Osteoblast (primary cell): ENCODE measurements at places on chromosomes 13 and 19. TPM values are rescaled to one million over a fixed set of nuclear protein-coding genes. Genes with fewer than 3 reads are reported as not detected.

ONECUT3 gene
- total RNA-seq = not detected in 2 replicates

DNA sequence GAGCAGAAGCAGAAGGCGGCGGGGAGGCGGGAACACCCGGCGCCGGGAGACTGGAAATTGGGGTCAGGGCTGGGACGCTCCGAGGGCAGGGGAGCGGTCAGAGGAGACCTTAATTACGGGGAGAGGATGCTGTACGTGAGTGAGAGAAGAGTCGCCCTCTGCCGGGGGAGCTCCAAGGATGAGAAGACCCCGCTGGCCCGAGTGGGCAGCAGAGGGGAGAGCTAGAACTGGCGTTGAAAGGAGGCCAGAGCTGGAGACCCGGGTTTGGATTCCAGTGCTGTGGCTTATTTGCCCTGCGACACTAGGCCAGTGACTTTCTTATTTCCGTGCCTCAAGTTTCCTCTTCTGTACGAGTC is 536 bp downstream of the FAM32A start:
- DNase-seq = peak; percentile 85

DNA sequence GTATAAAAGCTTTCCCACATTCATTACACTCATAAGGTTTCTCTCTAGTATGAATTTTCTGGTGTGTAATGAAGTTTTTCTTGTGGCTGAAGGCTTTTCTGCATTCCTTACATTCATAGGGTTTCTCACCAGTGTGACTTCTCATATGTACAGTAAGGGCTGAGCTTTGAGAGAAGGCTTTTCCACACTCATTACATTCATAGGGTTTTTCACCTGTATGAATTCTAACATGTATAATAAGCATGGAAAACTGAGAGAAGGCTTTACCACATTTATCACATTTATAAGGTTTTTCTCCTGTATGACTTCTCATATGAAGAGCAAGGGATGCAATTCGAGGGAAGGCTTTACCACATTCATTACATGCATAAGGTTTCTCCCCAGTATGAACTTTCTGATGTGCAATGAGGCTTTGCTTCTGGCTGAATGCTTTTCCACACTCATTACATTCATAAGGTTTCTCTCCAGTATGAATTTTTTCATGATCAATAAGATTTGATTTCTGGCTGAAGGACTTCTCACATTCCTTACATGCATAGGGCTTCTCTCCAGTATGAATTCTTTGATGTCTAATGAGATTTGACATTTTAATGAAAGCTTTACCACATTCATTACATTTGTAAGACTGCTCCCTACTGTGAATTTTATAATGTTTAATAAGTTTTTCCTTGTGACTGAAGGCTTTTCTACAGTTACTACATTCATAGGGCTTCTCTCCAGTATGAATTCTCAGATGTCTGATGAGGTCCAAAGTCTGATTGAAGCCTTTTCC is 42.6 kb downstream of the ZNF527 start:
- DNase-seq = no peak

GRCh38 chr19:18271433-18271841 is 2.8 kb downstream of the IQCN start:
- peak; percentile 35 for DNase-seq

DNA sequence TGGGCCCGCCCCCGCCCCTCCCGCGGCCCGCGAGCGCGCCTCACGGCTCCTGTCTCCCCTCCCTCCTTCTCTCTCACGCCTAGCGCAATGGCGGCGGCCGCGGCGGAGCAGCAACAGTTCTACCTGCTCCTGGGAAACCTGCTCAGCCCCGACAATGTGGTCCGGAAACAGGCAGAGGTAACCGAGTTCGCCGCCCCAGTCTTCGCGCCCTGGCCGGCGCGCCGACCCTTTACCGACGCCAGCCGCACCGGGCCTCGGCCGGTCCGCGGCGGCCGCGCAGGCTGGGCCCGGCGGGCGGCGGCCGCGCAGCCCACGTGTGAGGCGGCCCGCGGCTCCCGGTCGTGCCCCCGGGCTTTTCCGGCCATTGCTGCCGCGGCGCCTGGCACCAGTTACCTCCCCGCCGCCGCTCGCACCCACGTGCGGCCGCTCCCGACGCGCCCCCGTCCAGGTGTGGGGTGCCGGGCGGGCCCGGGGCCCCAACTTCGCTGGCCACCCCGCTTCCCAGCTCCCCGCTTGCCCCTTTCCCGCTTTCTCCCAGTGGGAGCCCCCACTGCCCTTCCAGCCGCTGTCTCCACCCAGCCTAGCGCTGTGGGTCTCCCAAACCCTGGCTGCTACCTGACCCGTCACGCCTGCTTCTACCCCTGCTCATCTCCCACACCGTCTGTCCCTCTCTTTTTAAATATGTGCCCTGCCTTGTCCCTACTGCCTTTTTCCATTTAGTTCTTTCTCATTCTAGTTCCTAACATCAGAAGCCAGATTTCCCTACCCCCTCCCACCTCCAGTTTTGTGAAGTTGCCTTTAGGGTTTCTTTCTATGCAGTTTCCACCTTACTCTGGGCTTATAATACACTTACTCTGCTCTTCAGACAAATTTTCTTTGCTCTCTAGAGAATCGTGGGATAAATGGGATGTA is 23.4 kb downstream of the IPO5 start:
- DNase-seq = peak; percentile 92
